ENCODE measurements at places on chromosomes 12 and 14. TPM values are rescaled to one million over a fixed set of nuclear protein-coding genes. Genes with fewer than 3 reads are reported as not detected.

The SERPINA12 gene
- 0.91 TPM for polyA plus RNA-seq

The SPIC gene
- polyA plus RNA-seq, result not detected

The KRT83 gene
- not detected for polyA plus RNA-seq

The RIN3 gene
- 4.7 TPM for polyA plus RNA-seq

The USP44 gene
- 2.4 TPM for polyA plus RNA-seq

The NGB gene
- not detected for polyA plus RNA-seq

The PRIMA1 gene
- 1.5 TPM for polyA plus RNA-seq

The ITPK1 gene
- 27.1 TPM for polyA plus RNA-seq

The RNASE1 gene
- 98.4 TPM for polyA plus RNA-seq

The RAD51AP1 gene
- polyA plus RNA-seq, result 44.4 TPM

The SPTB gene
- 15.4 TPM for polyA plus RNA-seq

The RFLNA gene
- 5.0 TPM for polyA plus RNA-seq

The TAS2R14 gene
- 5.3 TPM for polyA plus RNA-seq

The DERA gene
- polyA plus RNA-seq, result 49.9 TPM

The SERPINA5 gene
- 13.5 TPM for polyA plus RNA-seq

The FNTB gene
- 35.0 TPM for polyA plus RNA-seq

The PLEK2 gene
- polyA plus RNA-seq, result 1.2 TPM

GRCh38 chr14:73610687-73611086 is 1.6 kb upstream of the ACOT6 start:
- no peak for DNase-seq

GRCh38 chr14:56195704-56196103 is 77.5 kb downstream of the PELI2 start:
- no peak for DNase-seq

DNA sequence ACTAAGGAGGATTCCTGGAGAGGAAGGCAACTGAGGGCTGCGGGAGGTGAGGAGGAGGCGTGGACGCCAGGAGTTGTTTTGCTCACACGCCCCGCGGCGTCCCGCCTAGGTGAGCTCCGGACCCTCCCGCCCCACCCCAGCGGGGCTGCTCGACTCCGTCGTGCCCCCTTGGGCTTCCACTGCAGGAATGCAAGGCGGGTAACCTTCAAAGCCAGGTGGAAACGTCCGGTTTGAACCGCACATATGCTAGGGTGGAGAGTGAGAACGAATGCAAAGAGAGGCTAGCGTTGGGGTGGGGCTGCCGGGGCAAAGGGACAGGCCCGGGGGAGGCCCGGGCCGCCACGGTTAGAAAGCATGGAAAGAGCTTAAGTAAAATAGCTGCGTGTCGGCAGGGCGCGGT is 5.4 kb upstream of the DPPA3 start:
- DNase-seq, result no peak

DNA sequence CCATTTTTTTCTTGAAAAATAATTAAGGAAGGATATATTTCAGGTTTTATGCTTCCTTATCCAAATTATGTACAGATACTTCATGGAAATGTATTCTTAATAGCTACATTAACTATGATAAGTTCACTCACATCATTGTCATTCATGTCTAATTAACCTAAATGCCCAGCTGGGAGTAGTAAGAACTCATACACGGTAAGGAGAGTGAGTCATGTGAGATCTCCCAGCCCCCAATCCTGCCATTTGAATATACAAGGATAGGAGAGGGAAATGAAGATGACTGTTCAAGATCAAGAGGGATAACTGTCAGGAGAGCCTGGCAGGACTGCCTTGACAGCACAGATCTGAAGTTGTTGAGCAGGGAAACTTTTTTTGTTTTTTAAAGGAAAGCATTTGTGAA is 343.4 kb upstream of the USP15 start:
- no peak for DNase-seq

- no peak for DNase-seq
Observed at GRCh38 chr12:117583677-117584225, 222.3 kb upstream of the NOS1 start.

- DNase-seq, result no peak
Observed at GRCh38 chr12:727321-727720, 25.1 kb upstream of the WNK1 start.

DNA sequence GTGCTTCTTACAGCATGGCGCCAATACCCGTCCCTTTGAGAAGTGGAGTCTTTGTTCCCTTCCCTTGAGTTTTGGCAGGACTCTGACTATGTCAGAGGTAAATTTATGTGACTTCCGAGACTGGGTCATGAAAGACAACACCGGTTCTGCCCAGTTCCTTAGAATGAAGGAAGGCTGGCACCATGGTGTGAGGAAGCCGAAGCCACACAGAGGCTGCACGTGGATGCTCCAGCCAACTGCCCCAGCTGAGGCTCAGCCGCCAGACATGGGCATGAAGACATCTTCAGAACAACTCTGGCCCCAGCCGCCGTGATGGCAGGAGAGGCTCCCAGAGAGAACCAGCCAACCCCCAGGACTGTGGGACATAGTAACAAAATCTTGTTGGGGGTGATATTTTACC is 111.2 kb downstream of the CALM1 start:
- no peak for DNase-seq

DNA sequence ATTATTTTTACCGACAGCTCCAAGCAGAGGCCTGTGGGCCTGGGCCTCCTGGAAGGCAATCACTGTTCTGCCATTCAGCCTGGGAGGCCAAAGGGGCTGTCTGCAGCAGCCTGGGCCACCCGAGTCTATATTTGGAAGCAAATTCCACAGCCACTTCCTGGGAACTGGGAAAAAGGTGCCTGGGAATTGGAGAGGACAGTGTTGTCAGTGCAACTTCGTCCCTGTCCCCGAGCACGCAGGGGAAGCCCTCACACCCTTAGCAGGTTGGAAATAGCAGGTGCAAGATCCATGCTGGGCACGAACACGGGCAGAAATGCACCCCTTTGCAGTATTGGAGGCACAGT is 9.6 kb upstream of the TBX5 start:
- DNase-seq, result no peak

DNA sequence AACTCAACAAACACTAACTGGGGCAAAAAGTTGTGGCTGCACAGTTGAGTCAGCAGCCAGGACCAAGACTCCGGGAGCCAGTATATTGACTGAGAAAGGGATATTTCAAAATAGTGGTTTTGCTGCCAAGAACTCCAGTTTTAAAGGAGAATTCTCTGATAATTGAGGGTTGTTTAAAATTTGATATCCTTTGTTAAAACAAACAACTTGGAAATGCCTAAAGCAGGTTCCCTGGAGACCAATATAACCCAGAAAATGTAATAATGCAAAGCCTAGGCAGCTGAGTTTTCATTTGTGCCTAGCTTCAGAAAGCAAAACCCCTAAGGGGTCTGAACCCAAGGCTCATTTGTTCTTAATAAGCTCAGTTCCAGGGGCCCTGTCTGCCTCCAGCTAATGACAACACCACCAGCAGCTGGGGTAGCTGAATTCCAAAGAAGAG is 311.7 kb upstream of the CCDC196 start:
- no peak for DNase-seq

- no peak for DNase-seq
Observed at GRCh38 chr12:62256408-62257096, 3.7 kb upstream of the USP15 start.

- DNase-seq, result no peak
Observed at GRCh38 chr12:24719293-24719721, 229.6 kb downstream of the BCAT1 start.

DNA sequence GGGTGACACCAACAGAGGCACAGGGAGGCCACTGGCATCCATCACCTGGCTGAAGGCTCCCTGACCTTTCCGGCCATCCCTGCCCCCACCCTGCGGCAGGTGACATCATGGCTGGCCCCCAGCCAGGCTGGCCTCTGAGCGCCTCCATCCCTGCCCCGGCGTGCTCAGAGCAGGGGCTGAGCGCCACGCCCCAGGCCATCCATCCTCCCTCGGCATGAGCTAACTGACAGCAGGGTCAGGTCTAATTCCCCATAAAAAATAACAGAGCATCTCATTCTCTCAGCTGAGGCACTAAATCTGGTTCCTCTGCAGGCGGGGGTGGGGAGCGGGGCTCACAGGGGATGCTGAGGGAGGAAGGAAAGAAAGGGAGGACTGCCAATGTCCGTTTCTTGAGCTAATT is 50.7 kb downstream of the PRIMA1 start:
- no peak for DNase-seq

GRCh38 chr14:103539056-103539825 is 10.2 kb downstream of the TRMT61A start:
- no peak for DNase-seq

- no peak for DNase-seq
Observed at GRCh38 chr12:10042167-10042566, 11.7 kb downstream of the CLEC9A start.

DNA sequence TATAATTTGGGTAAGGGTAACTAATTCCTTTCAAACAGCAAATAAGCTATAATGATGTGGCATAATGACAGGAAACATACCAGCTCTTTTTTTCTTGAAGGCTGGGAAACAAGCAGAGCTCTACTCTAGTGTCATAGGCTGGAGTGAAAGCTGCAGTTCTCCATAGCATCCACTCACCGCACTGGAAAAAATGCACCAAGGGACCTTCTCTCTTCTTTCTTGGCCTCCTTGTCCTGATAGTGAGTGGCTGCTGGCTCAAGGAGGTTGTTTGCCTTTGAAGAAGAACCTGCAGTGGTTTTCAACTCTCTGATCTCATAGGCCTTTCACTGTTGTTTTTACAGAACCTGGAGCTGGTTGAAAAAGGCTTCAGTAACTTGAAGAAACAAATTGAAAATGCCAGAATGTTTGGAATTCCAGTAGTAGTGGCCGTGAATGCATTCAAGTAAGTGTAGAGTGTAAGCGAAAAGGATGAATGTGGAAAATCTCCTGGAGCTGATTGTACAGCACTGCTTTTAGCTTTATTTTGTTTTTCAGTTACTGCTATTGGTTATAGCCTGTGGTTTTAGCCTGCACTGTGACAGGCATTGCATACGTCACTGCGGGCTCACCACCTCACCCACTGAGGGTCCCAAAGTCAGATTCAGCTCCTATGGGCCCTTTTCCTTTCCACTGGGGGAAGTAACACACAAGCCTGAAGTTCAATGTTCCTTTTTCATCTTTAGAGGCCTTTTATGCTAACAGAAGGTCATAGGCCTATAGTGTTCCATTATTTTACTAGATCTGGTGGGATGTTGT is 17.2 kb upstream of the AKAP5 start:
- DNase-seq, result no peak

DNA sequence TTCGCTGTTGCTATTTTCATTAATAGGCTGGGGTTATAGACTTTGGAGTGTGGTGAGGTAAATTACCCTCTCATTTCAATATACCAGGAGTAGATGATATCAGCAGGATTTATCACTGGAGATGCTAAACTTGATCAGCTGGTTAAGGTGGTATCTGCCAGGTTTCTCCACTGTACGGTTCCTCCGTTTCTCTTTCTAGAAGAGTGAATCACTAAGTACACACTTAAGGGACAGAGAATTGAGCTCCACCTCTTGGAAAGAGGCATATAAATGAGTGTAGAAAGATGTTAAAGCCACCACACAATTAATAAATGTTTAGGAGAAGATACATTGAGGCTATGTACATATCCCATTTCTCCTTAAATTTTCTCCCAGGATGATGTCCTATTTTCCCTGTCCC is 277.4 kb upstream of the GRIP1 start:
- no peak for DNase-seq

DNA sequence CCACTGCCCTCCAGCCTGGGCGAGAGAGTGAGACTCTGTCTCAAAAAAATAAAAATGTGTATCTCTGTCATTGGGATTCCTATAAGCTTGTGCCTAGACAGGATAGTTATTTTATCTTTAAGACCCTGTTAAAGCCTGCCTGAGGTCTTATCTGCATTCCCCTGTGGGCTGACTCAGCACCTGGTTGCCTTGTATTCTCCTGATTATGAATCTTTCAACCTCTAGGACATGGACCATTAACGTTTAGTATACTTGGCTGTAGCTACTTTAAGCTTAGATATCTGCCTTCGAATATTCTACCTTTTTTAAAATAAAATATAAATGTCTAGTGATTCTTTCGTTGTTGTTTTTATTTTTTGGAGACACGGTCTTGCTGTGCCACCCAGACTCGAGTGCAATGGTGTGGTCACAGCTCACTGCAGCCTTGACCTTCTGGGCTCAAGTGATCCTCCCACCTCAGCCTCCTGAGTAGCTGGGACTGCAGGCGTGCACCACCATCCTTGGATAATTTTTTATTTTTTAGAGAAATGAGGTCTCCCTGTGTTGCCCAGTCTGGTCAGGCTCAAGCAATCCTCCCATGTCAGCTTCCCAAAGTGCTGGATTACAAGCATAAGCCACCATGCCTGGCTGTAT is 41.3 kb downstream of the RESF1 start:
- no peak for DNase-seq

DNA sequence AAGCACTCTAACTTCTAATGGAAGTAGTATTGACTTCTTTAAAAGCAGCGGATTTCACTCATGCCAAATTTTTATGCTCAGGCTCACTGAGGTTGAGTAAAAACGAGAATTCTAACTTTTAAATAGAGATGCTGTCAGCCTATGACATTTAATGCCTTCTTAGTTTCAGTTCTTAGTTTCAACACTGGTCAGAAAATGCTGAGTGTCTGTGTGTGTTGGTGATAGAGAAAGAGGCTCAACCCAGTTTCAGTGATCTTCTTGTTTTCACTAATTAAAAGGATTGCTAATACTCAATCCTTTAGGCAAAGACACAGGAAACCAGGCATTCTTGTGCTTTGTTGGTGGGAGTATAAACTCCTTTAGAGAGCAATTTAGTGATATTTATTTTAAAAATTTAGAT is 31.0 kb downstream of the PEBP1 start:
- no peak for DNase-seq

DNA sequence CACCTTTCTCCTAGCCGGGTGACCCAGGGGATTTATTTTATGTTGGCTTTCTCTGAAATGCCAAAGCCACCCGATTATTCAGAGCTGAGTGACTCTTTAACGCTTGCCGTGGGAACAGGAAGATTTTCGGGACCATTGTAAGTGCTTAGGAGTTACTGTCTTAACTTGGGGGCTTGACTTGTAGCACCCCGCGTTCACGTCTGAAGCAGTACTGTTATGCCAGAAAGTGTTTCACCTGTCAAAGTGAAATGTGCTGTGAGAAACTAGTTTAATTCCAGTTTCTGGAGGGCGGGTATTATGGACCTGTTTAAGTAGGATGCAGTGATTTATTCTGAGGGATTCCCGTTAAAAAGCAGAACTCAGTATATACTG is 218 bp downstream of the LYSET start:
- peak; percentile 24 for DNase-seq

- no peak for DNase-seq
Observed at GRCh38 chr12:93164103-93164880, 213.4 kb upstream of the NUDT4 start.

GRCh38 chr14:76574416-76575095 is 186.7 kb upstream of the VASH1 start:
- DNase-seq, result no peak

DNA sequence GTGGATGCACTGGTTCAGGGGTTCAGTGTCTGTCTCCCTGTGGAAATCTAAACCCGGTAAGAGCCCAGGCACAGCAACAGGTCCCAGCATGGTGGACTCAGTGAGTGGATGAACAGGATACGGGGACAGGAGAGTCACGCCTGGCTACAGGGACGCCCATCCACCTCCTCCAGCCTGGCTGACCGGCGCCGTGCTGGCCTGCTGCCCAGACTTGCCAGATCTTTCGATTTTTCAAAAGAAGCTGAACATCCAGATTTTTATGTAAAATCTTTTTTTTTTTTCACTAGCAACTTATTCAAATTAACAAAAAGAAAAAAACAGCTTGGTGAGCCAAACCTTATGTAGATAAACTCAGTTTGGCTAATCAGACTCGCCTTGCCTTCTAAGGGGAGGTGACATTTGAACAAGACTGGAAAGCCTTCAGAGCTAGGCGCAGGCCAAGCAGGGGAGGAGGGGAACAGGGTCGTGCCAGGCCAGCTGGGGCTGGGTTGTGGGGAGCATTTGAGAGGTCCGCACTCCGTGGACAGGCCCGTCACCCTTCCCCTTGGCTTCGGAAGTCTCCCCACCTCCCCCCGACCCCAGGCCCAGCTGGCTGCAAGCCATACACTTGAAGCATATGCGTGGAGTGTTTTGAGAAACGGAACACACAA is 87.8 kb upstream of the NCOR2 start:
- no peak for DNase-seq
